Peyer's patch (tissue), 4 donors: ENCODE measurements at places on chromosomes 5 and 9. TPM values are rescaled to one million over a fixed set of nuclear protein-coding genes. Genes with fewer than 3 reads are reported as not detected.
A peak's percentile ranks its signal among the peaks of the same experiment; 100 is the strongest.

PCDHAC2 gene
- total RNA-seq = 0.67 TPM

IL4 gene
- total RNA-seq = not detected

CDH10 gene
- not detected for total RNA-seq

- no peak for DNase-seq
These were observed 106.1 kb upstream of the CDH9 start for GRCh38 chr5:27144456-27144855.

DNA sequence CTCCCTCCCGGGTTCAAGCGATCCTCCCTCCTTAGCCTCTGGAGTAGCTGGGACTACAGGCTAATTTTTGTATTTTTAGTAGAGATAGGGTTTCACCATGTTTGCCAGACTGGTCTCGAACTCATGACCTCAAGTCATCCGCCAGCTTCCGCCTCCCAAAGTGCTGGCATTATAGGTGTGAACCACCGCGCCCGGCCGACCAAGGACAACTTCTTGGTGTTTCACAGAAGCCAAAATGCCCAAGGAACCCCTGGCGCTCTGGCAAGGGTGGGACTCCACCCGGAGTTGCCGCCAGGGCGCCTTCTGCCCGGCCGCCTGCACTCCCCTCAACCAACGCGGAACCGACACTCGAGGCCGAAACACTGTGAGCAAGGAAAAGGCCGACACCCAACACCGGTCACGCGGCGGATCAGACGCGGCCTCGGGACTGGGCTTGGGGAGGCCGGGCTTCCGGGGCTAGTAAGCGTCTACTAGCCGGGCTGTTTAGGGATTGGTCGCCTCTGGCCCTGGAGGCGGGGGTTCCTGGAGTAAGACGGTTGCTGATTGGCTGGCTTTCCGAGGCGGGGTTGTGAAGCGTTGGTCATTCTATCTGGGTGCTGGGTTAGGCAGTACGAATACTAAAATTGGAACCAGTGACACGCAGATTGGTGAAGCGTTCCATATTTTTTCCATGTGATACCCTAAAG is 7.7 kb upstream of the CFAP157 start:
- peak; percentile 90 for DNase-seq

DNA sequence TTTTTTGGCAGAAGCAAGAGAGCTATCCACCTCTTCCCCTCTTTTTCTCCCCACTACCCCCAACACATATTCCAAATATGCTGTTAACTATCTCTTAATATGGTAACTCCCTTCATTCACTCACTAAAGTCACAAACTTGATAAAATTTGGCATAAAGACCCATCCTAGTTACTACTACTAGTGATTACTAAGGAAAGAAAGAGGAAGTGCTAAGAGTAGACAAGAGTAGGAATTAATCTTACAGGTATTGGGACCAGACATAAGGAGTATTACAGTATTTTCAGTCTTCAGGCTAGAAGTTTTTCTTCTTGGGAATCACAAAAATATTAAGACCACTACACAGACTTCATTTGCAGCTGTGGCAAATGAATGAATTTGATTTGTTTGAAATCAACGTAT is 2.2 kb downstream of the ADAMTS6 start:
- no peak for DNase-seq

- DNase-seq = no peak
These were observed 31.7 kb downstream of the MRPL22 start for GRCh38 chr5:154972476-154973080.

GRCh38 chr9:136595245-136596153 is 49.7 kb upstream of the NOTCH1 start:
- DNase-seq = no peak

GRCh38 chr9:137169896-137170358 is at the start of gene LRRC26:
LRRC26 (minus strand) TSS chr9:137170051; CDS start chr9:137169943, 108 bp downstream.
- no peak for DNase-seq

DNA sequence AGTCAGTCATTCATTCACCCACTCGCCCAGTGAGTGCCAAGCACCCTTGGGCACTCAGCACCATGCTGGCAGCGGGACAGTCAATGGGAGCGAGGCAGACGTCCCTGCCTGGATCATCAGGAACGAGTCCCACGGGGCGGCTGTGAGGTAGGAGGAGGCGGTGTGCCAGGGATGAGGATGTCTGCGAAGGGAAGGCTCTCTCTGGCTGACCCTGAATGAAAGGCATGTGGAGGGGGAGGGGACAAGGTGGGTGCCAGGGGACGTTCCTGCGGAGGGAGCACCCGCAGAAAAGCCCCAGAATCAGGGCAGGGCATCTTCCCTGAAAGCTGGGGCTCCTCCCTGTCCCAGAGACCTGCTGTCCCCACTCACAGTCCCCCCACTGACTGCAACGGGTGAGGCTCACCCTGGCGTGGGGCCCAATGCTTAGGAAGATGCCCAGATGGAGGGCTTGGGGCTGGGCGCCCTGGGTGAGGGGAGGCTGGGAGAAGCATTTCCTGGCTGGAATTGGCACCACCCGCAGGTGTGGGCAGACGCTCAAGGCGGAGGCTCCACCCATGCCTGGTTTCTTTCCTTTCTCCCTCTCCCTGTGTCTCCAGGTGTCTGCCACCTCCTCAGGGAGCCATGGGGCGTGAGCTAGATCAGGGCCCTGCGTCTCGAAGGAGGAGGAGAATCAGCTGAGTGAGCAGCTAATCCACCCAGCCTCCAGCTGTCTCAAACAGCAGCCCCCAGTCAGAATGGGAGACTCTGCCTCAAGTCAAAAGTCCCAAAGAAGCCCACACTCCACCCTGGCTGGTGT is 179.0 kb upstream of the PPP1R26 start:
- DNase-seq = no peak

GRCh38 chr9:123081824-123082223 is 48.4 kb downstream of the GPR21 start:
- DNase-seq = no peak

GRCh38 chr5:134512661-134512999 is 12.8 kb upstream of the JADE2 start:
- no peak for DNase-seq

DNA sequence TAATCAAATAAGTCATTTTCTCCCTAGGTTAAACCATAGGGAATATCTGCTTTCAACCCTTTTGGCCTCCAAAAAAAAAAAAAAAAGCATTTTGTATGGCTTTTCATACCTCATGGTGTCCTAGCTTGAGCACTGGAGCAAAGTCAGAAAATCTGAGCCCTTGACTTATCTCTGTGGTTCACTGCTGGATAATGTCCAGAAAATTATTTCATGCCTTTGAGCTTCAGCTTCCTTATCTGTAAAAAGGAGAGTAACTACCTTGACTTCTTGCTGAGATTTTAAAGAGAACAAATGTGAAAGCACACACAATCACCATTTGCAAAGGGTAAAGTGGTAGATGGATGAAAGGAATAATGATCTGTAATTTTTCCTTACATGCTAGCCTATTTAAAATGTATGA is 165.9 kb downstream of the ALDH1A1 start:
- DNase-seq = no peak

DNA sequence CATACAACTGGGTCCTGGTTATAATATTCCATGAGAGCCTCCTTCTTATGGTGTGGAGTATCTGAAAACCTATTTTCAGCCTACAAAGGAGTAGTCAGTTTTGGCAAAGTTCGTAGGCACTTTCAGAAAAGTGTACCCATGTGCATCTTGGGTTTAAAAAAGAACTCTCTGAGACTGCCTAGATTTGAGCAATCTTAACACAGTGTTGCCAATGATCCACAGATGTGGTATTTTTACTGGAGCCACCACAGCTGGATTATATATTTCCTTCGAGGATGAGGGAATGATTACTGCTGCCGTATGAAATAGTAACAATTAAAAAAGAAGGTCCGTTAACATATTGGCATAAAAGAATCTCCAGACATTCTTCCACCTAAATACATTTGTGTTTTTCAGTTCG is 1.1 kb downstream of the PALM2AKAP2 start:
- DNase-seq = no peak
